ENCODE measurements at places on chromosomes 11 and 22.

- no peak for DNase-seq
Measured at GRCh38 chr11:8286886-8287285, 23.2 kb upstream of the LMO1 start.

DNA sequence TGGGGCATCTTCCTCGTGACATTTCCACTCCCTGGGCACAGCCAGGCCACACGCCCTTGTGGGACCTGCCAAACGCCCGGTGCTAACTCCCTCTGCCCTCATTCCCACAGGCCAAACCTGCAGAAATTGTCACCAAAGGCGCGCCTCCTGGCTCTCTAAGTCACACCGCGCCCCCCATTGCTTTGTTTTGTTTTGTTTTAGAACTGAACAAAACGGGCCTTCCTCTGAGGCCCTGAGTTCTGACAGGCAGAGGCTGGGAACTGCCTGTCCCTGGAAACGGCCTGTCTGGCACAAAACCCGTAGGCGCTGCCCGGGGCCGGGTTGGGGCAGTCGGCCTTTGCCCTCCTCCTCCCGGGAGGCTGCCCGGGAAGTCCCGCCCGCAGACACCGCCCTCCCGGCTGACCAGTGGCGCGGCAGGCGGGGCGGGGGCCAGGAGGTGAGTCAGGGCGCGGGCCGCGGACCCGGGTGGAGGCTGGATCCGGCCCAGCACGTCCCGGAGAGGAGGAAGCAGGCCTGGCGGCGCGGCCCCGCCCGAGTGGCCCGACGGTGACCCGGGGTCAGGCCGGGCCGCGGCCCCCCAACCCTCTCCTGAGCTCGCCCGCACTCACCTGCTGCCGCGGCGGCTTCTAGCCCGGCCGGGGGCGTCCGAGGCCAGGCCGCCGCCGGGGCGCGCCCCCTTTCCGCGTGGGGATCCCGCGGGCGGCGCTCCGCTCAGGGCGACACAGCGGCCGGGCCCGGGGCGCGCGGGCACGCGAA lies 465 bp downstream of the SUN2 start:
- DNase-seq, result no peak

DNA sequence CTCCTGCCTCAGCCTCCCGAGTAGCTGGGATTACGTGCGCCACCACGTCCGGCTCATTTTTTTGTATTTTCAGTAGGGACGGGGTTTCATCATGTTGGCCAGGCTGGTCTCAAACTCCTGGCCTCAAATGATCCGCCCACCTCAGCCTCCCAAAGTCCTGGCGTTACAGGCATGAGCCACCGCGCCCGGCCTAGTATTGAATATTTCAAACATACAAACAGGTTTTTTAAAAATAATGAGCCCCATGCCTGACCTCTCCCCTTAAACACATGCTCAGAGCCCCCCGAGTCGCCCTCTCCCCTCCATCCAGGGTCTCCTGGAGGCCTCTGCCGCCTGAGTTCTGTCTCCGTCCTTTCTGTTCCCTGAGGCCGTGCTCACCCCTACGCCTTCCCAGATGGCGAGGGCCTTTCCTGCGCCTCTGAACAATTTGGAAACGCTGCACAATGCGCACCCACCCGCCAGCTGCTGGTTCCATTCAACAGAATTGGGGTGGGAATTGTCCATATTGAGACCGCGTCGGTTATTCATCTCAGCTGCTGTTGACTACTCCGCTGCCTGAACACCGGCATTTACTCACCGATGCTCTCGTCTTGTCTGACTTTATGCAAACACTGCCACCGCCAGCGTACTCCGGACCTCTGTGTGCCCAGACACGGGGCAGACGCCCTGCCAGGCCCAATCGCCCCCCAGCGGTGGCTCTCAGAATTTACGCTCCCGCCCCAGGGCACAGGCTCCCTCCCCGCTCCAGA lies 13.6 kb upstream of the RNH1 start:
- no peak for DNase-seq

DNA sequence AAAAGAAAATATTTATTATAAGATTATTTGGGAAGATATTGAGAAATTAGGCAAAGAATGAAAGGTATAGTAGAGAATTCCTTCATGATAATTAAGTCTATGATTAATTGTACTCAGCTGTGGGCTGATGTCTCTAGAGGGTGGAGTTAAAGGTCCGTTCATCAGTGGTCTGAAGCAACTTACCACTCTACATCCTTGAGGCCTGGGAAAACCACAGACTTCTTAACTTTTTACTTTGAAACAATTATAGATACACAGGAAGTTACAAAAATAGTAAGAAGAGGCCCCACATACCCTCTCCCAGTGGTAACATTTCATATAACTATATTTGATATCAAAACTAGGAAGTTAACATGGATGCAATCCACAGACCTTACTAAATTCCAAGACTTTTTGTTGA lies 167.0 kb upstream of the NECTIN1 start:
- DNase-seq, result no peak

- no peak for DNase-seq
Measured at GRCh38 chr22:19716829-19717105, 2.5 kb downstream of the SEPTIN5 start.

DNA sequence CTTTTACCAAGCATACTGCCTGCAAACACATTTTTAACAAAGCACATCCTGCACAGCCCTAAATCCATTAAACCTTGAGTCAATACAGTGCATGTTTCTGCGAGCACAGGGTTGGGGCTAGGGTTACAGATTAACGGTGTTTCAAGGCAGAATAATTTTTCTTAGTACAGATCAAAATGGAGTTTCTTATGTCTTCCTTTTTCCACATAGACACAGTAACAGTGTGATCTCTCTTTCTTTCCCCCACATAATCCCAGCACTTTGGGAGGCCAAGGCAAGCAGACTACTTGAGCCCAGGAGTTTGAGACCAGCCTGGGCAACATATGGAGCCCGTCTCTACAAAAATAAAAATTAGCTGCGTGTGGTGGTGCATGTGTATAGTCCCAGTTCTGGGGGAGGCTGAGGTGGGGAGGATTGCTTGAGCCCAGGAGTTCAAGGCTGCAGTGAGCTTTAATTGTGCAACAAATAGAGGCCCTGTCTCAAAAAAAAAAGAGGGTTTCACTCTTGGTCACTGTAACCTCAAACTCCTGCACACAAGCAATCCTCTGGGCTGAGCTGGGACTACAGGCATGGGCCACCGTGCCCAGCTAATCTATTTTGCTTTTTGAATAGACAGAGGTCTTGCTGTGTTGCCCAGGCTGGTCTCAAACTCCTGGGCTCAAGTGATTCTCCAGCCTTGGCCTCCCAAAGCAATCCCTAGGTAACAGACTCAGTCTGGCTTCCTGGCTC lies 19.7 kb upstream of the SLC3A2 start:
- no peak for DNase-seq

DNA sequence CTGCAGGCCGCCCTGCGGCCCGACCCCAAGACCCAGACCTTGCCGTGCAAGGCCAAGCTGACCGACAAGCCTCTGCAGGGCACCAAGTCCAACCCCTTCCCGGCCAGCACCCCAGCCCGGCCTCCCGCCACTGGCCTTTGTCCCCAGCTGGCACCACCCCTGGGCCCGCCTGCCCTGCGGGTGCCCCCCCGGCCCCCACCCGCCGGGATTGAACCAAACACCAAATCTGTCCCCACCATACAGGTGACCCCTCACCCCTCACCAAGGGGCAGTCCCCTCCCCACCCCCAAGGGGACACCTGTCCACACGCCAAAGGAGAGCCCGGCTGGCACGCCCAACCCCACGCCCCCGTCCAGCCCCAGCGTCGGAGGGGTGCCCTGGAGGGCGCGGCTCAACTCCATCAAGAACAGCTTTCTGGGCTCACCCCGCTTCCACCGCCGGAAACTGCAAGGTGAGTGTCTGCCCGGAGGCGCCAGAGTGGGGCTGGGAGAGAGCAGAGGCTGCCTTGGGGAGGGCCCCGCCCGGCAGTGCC lies 36.2 kb downstream of the MOB2 start:
- DNase-seq, result no peak

GRCh38 chr22:21674638-21675245 lies 8.9 kb downstream of the PPIL2 start:
- no peak for DNase-seq

DNA sequence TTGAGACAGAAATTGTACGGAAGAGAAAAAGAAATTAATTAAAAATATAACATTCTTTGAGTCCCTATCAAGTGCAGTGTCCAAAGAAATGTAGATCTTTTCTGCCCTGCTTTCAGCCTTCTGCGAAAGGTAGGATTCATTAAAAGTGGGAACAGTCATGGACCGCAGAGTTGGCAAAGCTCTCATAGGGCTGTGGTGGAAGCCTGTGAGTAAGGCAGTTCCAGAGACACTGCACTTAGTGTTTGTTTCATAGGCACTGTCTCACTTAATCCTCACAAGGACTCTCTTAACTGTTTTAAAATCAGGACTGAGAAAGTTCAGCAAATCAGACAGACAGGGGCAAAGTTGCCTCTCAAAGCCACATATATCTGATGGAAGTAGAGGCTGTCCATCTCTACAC lies 5.5 kb downstream of the MRGPRX2 start:
- DNase-seq, result no peak

DNA sequence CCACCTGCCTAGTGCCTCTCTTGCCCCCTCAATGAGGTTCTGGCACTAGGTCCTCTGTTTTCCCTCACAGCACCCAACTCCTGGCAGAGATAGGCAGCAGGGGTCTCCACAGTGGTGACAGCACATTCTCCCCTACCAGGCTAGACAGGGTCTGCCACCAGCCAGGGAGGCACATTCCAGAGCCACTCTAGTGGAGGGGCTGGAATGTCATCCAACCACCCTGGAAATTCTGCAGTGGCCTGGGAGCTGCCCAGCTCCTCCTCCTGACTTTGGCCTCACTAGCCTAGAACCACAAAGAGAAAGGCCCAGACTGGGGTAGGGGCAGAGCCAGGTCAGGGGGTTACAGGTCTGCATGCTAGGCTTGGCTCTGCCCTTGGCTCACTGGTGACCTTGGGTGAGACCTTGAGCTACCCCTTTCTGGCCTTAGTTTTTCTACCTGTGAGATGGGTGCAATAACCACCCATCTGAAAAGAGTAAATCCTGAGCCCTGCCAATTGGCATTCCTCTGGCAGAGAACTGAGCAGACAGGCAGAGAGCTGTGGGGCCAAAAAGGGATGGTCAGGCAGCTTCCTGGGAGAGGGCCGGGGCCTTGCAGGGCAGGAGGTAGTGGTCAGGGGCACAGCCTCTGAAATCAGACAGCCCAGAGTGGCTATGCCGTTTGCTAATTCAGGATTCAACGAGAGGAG lies 7.1 kb downstream of the P2RY2 start:
- no peak for DNase-seq

GRCh38 chr22:43164636-43165035 lies 13.3 kb downstream of the TSPO start:
- DNase-seq, result no peak

DNA sequence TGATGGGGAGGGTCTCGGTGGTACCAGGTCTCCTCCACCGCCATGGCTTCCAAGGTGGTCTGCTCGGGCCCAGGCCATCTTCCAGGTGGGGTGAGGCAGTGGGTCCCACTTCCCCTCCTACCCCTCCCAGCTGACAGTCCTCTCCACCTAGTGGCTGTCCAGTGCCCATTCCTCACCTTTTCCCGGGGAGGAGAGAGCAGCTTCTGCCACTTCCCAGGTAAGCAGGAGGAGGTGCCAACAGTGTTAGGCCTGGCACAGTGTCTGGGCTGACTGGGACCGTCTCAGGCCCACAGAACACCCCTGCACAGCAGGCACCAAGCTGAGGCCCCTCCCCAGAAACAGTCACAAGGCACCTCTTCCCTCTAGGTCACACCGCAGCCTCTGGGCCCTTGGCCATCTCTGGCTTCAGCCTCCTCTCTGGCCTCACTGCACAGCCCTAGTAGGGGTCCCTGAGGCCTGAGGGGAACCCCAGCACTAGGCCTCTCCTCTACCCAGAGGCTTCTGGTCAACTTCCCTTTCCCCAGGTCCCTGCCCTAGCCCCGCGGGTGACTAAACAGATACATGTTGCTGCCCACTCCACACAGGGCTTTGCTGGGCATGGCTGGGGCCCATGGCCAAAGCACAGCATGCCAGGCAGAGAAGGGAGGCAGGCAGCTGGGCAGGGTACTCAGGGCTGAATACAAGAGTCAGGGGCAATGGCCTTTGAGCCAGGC lies 2.3 kb upstream of the ANKRD13D start:
- DNase-seq, result no peak

GRCh38 chr11:92848578-92848977 lies 120.9 kb upstream of the MTNR1B start:
- no peak for DNase-seq

- peak; percentile 92 for DNase-seq
Measured at GRCh38 chr11:57711414-57712255, at the start of gene MED19. MED19 (minus strand) TSS chr11:57712215; CDS start chr11:57712179, 36 bp downstream.

- no peak for DNase-seq
Measured at GRCh38 chr11:79206951-79207350, 233.9 kb downstream of the TENM4 start.

- peak; percentile 31 for DNase-seq
Measured at GRCh38 chr22:31561238-31561887, 65.0 kb downstream of the SFI1 start.

DNA sequence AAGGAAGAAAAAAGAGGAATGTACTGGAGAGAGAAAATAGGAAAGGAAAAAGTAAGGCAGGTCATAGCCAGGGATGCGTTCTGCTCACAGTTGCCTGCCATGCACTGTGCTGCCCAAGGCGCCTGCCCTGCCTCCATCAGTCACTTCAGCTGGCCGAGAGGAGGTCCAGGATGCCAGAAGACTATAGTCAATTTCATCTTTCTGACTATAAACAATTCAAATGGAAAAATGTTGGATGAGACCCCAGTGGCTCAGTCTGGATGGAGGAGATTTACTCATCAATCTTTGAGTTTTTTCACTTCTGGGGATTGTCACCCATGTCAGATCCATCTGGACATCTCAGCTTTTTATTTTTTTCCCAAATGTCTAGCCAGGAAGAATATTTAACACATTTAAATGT lies 36.7 kb upstream of the CLMP start:
- no peak for DNase-seq

DNA sequence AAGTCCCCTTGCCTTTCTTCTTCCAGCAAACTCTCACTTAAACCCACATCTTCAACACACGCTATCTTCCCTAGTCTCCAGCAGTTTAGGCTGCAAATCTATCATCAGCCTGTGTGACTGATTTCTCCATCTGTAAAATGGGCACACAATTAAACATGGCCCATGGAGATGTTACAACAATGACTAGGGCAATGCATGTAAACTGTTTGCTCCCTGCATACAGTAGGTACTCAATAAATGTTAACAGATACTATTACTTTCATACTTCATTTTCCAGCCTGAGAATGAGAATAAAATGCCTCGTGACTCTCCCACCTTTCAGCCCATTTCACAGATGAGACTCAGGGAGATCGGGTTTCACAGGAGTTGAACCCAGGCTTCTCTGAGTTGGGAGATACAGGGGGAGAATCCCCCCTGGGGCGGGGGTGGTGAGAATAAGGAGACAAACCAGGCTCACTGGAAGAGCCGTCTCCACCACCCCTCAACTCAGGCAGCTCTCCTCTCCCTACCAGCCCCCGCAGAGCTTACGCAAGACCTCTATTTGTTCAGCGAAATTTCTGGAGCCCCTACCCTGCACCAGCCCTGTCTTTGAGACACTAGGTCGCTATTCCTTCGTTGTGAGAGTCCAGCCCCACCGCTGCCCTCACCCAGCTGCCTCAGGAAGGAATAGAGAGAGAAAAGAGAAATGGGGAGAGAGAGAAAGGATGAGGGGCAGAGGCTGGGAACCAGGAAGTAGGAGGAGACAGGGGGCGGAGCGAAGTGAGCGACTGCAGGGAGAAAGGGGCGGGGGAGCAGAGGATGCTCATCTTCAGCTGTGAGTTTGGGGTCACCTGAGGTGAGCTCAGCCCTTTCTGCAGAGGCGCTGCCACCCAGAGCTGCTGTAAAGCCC lies 42.1 kb upstream of the KLHL35 start:
- DNase-seq, result no peak
